ENCODE measurements at places on chromosomes 1 and 21. TPM values are rescaled to one million over a fixed set of nuclear protein-coding genes. Genes with fewer than 3 reads are reported as not detected.

DNA sequence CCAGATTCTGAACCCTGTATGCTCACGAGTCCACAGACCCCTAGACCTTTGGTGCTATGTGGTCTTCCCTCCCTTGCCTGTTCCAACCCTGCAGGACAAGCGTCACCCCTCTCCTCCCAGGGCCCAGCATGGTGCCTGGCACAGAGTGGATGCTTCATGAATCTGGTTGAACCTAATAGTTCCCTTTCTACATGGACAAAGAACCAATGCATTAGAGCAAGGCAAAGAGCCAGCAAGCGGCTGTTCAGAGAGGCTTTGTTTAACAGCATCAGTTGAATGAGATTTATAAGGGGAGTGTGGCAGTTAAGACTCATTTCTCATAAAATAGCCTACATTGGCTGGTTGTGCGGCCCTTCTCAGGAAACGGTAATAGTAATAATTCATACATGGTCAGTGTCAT, 14.9 kb downstream of the SLC26A9 start:
- no peak for DNase-seq

GRCh38 chr1:243851257-243851756, 1.3 kb upstream of the AKT3 start:
- DNase-seq, result no peak

DNA sequence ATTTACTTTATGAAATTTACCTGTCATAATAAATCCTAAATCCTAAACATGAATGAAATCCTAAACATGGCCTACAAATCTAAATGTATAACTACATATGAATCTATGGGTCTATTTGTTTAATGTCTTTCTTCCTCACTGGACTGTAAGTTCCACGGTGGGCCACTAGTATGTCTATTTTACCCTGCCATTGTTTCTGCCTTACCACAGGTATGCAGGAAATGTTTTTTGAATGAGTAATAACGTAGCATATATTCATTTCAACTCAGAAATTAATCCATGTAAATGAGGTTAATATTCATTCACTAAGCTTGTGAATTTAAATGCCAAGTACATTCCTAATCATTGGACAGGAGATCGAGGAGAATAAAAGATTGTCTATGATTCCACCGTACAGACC, 35.3 kb downstream of the B3GALNT2 start:
- DNase-seq, result no peak

DNA sequence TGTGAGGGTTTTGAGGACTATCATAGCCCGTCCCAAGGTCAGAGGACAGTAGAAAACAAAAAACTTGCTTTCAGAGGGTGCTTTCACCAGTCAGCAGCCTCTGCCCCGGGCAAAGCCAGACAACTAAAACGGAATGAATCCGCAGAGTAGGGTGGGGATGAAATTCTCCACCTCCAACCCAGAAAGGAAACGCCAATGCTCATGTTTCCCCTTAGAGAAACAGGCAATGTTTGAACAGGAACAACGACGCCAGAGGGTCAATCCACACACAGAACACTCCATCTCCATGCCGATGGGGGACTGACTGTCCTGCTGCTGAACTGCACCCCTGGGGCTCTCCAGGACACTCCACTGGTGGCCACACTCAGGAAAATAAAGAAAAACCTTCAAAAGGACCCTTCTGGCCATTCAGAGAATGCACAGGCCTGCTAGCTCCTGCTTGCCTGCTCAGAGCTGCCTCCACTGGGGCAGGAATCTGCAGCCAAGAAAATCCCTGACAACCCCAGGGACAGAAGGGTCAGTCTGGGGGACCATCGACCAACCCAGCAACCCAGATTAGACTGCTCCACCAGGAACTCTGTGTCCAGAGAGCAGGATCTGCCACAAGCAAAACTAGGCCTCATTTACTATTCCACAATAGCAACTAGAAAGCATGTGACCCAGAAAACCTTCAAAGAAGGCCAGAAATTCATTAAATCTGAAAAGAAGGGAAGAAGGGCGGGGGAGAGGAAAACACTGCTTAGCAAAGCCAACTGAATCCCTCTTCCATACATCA, 116.0 kb downstream of the TOMM20 start:
- no peak for DNase-seq

Gene CELA3A
- not detected for total RNA-seq

GRCh38 chr1:192402571-192402970, 85.8 kb downstream of the RGS21 start:
- DNase-seq, result no peak

Gene LMOD1
- 21.3 TPM for total RNA-seq

GRCh38 chr1:242546849-242547729, 22.6 kb upstream of the PLD5 start:
- no peak for DNase-seq

DNA sequence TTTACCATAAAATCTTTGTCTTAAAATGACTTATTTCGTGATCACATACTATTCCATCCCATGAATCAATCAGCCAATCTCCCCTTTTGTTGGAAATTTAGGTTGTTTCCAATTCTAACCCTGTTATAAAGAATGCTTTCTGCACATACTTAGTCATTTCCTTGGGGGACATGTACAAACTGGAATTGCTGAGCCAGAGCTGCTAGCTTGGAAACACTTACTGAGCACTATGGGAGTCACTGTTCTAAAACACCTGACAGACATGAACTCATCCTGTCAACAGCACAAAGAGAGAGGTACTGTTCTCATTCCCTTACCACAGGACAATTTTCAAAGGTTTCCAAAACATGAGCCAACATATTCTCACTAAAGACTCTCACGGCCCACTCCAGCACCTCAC, 32.1 kb downstream of the AK2 start:
- no peak for DNase-seq

- DNase-seq, result no peak
Measured at GRCh38 chr1:184861755-184862336, 107.2 kb upstream of the EDEM3 start.

DNA sequence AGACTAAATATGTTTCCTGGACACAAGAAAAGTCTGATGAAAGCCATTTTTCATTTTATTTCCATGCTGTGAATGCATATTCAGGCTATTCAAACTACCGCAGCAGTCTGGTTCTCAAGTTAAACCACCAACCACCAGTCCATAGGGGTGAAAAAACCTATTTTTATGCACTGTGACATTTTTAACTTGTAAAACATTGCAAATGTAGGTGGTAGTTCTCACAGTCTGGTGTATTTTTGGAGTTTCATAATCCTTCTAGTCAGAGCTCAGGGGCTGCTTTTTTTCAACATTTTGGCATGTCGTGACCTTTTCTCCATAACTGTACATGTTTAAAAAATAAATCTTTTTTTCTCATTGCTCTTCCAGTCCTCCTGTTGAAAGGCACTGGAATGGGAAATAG, 907.6 kb upstream of the ADGRL2 start:
- DNase-seq, result no peak

- no peak for DNase-seq
Measured at GRCh38 chr1:8706291-8706690, 111.1 kb downstream of the RERE start.

- DNase-seq, result no peak
Measured at GRCh38 chr1:219928791-219929118, 398 bp upstream of the SLC30A10 start.

DNA sequence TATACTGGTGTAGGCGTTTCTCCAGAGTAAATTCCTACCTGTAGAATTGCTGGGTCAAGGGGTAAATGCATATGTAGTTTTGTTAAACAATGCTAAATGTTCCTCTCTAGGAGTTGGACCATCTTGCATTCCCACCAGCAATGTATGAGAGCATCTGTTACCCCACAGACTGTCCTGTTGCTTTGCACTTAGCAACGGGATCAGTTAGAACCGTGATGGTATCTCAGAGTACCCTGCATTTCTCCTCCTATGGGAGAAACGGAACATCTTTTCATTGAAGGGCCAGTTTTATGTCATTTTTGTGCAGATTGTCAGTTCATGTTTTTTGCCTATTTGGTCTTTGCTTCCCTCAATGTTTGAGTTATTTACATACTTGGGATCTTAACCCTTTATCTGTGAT, 18.0 kb upstream of the RIPPLY3 start:
- no peak for DNase-seq

All from left cardiac atrium (tissue), 4 donors.